ENCODE measurements at places on chromosomes 12 and 14.

GRCh38 chr12:80188576-80188975 lies 89.2 kb downstream of the OTOGL start:
- DNase-seq, result no peak

DNA sequence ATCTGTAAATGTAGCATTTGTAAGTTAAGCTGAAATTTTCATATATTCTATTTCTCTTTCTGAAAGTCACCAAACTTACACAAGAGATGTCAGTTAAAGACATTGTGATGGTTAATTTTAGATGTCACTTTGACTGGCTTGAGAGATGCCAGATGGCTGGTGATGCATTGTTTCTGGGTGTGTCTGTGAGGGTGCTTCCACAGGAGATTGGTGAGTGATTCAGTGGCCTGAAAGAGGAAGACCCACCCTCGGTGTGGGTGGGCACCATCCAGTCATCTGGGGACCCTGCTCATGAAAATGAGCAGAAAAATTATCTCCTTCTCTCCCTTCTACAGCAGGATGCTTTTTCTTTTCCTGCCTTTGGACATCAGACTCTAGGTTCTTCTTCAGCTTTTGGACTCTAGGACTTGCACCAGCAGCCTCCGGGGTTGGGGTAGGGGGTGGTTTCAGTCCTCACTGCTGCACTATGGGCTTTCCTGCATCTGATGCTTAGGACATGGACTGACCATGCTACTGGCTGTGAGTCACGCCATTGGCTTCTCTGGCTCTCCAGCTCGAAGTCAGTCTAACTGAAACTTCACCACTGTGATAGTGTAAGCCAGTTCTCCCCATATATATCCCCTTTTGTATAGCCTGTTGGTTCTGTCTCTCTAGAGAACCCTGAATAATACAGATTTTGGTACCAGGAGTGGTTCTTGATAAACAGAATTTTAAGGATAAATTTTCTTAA lies 20.9 kb downstream of the PDE6H start:
- no peak for DNase-seq

DNA sequence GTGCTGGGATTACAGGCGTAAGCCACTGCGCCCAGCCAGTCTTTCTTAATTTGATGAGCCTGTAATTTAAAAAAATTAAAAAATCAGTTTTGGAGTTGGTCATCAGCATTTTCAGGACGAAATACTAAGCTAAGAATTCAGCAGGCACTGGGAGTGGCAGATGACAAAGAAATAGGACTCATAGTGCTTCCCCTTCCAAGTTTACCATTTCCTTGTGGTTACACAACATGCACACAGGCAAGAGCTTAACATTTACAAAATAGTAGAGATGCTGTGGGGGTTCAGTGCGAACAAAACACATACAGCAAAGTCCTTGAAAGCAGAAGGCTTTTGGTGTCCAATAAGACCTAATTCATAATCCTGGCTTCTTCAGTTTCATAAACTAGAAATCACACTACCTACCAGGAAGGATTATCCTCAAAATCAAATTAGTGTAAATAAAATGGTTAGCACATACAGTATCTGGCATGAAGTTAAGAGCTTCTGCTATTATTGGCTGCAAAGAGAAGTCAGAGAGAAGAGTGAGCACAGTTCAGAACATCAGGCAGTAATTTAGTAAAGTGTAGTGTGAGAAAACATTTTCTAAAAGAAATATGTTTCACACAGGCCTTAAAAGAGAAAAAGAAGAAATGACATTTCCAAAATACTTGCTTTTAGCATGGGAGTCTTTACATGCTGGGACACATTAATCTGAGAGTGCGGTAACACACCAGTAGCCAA lies 22.2 kb upstream of the KIF21A start:
- no peak for DNase-seq

GRCh38 chr12:130608132-130608531 lies 108.0 kb downstream of the RIMBP2 start:
- no peak for DNase-seq

DNA sequence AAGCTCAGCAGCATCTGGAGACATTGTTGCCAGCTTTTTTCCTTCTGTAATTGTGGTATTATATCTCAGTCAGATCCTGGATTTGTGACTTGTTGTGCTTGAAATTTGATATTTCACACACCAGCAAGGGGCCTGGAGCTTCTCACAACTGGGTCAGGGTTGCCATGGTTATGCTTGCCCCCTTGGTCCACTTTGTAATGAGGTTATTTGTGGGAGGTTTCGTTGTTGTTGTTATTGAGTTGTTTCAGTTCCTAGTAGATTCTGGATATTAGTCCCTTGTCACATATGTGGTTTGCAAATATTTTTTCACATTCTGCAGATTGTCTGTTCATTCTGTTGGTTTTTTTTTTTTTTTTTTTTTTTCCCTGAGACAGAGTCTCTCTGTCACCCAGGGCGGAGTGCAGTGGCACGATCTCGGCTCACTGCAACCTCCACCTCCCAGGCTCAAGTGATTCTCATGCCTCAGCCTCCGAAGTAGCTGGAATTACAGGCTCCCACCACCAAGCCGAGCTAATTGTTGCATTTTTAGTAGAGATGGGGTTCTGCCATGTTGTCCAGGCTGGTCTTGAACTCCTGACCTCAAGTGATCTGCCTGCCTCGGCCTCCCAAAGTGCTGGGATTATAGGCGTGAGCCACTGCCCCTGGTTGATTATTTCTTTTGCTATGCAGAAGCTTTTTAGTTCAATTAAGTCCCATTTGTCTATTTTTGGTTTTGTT lies 80.6 kb upstream of the ETV6 start:
- DNase-seq, result no peak

DNA sequence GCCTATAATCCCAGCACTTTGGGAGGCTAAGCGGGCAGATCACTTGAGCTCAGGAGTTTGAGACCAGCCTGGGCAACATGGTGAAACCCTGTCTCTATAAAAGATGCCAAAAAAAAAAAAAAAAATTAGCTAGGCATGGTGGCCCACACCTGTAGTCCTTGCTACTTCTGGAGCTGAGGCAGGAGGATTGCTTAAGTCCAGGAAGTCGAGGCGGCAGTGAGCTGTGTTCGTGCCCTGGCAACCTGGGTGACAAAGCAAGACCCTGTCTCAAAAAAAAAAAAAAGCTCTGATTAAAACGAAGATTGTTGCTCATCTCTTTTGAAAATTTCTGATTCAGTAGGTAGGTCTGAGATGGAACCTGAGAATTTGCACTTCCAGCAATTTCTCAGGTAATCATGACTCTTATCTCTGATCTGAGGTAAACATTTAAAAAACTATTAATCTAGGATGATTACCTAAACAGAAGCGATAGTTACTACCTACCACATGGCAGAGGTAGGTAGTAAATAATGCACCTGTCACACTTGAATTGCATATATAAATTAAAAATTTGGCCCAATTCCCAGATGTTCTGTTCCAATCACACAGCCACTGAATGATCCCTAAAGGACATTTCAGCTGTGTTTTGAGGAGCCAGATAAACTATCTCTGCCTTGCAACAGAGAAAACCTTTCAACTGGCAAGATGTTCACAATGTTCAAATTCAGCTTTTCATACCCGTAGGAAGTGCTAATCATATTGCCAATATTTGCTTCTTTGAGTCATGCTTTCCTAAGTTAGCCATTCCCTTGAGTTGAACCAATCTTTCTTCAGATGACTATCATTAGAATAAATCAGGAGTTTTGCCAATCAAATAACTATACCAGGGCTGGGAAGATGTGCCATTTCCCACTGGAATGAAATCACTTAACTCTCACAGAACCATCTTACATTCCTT lies 4.2 kb upstream of the TEP1 start:
- no peak for DNase-seq

DNA sequence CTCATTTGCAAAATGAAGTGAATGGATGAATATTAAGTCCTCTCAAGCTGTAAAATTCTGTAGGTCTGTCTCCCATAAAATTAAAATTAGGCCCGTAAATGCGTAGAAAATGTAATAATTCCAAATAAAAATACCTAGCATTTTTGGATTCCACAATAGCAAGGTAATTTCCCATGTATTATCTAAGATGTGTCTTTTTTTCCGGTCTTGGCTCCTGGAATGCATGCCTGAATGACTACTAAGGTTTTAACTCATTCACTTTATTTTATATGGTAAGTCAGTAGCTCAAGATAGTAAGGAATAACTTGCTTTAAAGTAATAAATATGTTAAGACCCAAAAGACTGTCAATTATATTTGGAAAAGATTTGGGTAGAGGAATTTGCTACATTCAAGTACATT lies 11.1 kb downstream of the TXNRD1 start:
- DNase-seq, result no peak

DNA sequence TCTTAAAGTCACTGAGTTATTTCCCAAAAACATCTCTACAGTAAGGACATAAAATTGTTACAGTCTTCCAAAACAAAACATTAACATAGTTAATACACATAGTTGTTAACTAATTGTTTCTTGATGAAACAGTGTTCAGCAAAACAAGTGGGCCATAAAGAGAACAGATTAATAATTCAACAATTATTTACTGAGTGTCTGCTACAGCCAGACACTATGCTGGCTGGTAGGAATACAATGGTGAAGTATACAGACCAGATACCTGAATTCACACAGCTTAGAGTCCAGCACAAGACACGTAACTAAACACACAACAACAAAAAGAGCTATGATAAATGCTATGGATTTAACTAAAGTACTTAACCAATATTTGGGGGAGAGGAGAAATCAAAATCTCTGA lies 47.0 kb downstream of the PPP1R12A start:
- no peak for DNase-seq

DNA sequence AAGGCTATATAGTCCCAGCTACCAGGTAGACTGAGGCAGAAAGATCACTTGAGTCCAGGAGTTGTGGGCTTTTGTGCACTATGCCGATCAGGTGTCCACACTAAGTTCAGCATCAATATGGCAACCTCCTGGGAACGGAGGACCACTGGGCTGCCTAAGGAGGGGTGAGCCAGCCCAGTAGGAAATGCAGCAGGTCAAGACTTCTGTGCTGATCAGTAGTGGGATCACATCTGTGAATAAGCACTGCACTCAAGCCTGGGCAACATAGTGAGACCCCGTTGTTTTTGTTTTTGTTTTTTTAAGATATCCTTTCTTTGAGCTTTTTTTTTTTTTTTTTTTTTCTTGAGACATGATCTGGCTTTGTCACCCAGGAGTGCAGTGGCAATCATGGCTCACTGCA lies 135.8 kb upstream of the AEBP2 start:
- DNase-seq, result no peak

GRCh38 chr12:47900131-47901062 lies 4.4 kb downstream of the VDR start:
- DNase-seq, result no peak

DNA sequence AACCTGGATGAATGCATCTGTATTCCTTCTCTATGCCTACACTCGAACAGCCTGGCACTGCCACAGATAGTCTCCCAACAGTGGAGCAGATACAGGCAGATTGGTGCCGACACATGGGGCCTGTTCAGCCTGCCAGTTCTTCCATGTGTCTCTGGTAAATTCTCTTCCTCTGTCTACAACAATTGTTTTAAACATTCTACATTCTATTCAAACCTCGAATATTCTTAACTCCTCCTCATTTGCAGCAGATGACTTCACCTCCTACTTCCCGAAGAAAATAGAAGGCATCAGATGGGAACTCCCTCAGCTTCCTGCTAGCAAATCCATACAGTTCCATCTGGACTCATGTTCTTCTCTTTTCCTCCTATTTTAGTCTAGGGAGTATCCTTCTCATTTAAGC lies 43.1 kb upstream of the OTOGL start:
- no peak for DNase-seq

DNA sequence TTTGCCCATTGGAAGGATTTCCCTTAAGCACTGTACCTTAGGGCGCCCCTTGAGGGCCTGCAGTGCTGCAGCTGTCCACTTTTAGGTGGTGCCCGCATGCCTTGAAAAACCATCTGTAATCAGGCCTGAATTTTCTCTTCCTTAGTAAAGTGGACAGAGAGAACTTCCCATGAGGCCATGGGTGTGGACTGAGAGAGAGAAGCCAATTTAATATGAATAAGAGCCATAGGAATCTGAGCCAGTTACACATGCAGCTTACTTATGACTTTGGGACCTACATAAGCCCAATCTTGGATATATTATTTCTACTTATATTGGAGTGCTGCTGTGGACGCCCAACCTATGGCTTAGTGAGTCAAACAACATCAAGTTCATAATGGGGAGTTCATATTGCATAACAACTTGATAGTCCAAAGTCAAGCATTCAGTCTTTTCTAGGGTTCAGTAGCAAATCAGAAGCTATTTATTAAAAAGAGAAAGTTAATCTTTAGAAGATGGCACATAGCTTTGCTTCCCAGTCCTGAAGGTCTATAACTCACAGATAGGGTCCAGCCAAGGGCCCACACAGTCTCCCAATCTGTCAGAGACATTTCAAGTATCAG lies 11.1 kb upstream of the ETV6 start:
- no peak for DNase-seq

DNA sequence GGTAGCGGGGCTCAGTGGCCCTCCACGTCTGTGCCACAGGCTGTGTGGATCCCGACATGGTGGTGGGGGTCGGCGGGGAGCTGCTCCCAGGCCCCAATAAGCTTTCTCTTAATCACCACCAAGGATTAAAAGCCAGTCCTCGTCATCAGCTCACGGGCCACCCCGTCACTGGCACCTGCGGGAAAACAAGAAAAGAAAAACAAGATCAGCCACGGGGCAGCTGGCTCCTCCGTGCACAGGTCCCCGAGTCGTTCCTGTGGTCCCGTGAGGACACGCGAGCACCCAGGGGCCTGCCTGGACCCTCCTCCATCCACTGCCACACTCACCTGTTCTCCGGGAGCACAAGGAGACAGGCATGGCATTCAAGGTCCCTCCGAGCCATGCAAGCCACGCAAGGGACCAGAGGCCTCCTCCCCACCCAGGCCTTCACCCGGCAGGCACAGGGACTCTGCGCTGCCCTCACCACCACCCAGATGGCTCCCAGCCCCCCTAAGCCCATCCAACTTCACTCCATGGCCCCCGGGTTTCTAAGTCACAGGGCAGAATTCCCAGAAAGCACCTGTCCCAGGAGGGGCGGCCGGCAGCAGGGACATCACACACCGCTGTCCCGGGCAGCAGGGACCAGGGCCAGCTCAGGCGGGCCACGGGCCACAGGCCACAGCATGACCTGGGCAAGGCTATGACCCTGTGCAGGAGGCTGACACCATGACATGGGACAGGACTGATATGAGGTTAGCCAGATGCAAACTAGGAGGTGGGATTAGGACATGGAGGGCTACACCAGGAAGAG lies 72.0 kb downstream of the NCOR2 start:
- DNase-seq, result no peak

DNA sequence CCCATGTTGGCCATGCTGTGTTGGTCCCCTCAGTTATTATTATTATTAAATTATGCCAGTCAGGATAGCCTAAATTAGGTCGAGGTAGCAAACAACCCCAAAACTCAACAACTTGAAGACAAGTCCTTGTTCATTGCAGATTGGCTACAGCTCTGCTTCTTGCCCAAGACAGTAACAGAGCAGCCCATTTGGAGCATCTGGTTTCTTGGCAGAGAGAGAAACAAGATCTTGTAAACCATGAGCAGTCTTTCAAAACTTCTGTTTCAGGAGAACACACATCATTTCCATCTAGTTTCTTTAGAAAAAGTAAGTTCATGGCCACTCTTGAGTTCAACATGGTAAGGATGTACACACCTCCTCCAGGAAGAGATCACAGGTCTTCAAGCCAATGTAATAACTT lies 52.3 kb downstream of the E2F7 start:
- DNase-seq, result no peak

- no peak for DNase-seq
Observed at GRCh38 chr12:54221402-54221984, 32.7 kb upstream of the SMUG1 start.

- no peak for DNase-seq
Observed at GRCh38 chr12:22447223-22447622, 97.1 kb downstream of the C2CD5 start.
